ENCODE measurements at places on chromosomes 16 and 17.

- no peak for DNase-seq
Measured at GRCh38 chr17:65730711-65731169, 169.3 kb upstream of the AXIN2 start.

DNA sequence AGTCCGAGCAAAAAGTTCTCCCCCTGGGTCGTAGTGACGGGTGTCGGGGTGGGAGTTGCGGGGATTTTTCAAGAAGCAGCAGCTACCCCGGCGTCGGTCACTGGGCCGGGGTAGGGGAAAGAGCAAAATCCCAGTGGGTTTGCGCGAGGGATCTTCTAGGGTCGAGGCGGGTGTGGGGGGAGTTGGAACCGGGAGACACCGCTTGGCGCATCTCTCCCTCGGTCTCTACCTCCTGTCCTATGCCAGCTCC lies 2.3 kb upstream of the UBTF start:
- DNase-seq: no peak

DNA sequence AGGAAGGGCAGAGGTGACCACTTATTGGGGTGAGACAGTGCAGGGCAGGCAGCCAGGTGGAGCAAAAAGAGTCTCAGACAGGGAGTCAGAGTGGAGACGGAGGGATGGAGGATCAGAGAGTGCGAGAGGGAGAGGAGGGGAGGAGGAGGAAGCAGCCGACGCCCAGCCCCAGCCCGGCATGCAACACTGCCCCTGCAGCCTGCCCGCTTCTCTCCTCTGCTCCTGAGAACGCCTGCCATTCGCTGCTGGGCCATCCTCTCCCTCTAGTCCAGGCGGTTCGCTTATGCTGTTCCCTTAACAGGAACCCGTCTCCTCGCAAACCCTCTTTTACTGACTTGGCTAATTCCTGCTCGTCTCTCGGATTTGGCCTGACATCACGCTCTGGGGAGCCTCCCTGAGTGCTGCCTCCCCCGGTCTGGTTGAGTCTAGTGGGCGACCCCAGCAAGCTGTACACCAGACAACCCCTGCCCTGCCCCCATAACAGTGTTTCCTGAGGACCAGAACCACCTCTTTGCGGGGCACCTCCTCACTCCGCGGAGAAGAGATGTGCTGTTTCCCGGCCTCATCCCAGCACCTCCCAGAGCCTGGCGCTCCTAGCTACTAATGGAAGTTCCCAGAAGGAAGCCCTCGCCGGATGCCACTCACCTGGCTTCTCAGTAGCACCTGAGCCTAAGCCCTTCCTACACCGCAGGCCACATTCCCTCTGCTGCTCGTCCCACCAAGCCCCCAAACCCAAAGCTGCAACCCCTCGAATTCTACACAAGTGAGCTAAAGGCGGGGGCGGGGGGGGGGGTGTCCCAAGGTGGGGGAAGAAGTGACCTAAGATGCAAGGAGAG lies 61.2 kb upstream of the CCL1 start:
- no peak for DNase-seq

- DNase-seq: no peak
Measured at GRCh38 chr17:47841488-47842291, 617 bp upstream of the SCRN2 start.

DNA sequence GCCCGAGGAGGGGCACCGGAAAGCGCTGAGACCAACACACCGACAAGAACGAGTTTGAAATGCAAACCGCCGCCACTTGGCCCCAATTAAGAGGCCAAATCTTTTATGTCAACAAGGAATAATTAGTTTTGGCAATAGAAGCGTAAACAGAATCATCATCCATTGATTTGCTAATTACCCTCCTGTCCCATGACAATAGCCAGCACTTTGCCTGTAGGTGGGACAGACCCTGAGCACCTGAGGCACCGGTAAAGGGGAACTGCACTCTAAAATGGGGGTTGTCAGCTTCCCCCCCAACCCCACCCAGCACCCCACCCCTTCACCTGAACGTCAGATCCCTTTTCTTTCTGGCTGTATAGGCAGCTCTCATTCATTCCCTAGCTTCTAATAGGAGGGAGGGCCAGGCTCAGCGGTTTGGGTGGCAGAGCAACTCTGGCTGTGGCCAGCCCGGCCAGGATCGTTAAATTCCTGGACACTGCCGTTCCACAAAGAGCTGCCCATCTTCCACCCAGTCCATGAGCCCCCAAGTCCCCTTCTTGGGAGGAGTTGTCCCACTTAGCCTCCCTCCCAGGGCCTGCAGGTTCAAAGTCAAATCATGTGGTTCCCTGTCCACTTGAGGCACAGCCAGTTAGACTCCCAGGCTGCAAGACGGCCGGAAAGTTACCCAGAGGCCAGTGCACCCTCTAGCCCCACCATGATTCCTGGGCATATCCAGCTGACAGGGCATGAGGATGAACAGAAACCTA lies 45.8 kb downstream of the WNT3 start:
- DNase-seq: no peak

GRCh38 chr17:38554430-38555350 lies 51.1 kb downstream of the SRCIN1 start:
- no peak for DNase-seq

- DNase-seq: no peak
Measured at GRCh38 chr17:40442392-40443195, 656 bp upstream of the IGFBP4 start.

DNA sequence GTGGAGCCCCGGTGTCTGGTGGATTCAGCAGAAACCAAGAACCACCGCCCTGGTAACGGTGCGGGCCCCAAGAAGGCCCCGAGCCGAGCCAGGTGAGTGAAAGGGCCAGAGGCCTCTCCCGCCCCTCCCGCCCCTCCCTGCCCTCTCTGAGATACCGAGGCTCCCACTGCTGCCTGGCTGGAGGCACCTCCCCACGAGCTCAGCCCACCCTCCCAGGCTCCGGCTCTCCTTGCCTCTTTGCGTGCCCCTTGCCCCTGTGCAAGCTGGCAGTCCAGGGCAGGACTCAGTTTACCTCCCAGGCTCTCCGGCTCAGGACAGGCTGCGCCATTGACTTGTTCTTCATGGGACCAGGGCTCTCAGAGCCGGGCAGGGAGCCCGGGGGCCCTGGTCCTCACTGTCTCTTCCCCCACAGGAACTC lies 14.1 kb upstream of the MYO15B start:
- DNase-seq: no peak

DNA sequence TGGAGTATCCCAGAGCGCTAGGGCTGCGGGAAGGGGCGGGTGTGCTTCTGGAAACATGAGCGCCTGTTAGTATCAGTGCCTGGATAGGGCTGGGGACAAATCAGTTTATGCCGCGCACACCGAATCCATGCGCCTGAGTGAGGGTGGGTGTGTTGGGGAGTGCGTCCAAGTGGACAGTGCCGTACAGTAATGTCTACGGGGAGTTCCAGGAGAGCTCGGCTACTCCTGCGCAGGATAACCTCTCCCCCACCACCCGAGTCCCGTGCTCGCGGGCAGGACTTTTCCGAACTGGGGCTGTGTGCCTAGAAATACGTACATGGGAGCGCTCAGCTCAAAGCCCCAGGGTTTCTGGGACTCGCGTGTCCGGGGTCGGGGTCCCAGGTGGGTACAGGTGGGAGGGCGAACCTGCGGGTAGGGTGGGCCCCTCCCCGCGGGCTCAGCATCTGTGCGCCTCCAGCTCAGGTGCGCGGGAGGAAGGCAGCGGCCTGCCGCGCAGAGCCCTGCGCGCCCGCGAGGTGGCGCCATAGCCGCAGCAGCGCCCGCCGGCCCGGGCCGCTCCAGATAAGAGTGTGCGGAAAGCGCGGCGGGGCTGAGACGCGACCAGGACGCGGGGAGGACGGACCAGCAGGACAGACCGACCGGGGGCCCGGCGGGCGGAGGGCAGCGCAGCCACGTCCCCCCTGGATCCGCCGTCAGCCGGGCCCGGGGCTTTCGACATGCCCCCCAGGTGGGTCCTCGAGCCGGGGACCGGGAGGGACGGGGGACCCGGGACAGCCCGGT lies at the start of gene HIC1:
Gene HIC1 (plus strand): TSS at position 592 of the 780 bp plus-strand sequence. CDS start 1,588 bp downstream, outside the sequence.
- peak; percentile 11 for DNase-seq

GRCh38 chr16:67647111-67647651 lies 2.2 kb downstream of the CARMIL2 start:
- DNase-seq: no peak

- DNase-seq: no peak
Measured at GRCh38 chr17:34306466-34306865, 12.8 kb upstream of the CCL8 start.

GRCh38 chr17:73585583-73585982 lies 58.7 kb downstream of the SDK2 start:
- DNase-seq: no peak

- DNase-seq: no peak
Measured at GRCh38 chr17:16934836-16935235, 37.1 kb downstream of the TNFRSF13B start.

DNA sequence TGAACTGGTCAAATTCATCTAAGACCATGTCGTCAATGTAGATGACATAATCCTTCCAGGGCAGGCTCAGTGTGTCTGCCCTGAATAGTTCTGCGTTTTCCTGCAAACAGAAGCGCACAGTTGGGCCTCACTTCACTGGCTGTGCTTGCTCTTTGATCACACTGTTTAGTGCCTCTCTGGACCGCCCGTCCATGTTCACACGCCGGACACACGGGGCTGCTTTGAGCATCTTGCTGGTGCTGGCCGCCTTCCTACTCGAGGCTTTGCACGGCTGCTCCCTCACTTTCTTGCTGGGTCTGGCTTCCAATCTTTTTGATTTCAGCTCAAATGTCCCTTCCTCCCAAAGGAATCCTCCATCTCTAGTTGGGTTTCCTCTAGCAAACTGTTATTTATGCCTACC lies 37.4 kb downstream of the DNAH17 start:
- no peak for DNase-seq

DNA sequence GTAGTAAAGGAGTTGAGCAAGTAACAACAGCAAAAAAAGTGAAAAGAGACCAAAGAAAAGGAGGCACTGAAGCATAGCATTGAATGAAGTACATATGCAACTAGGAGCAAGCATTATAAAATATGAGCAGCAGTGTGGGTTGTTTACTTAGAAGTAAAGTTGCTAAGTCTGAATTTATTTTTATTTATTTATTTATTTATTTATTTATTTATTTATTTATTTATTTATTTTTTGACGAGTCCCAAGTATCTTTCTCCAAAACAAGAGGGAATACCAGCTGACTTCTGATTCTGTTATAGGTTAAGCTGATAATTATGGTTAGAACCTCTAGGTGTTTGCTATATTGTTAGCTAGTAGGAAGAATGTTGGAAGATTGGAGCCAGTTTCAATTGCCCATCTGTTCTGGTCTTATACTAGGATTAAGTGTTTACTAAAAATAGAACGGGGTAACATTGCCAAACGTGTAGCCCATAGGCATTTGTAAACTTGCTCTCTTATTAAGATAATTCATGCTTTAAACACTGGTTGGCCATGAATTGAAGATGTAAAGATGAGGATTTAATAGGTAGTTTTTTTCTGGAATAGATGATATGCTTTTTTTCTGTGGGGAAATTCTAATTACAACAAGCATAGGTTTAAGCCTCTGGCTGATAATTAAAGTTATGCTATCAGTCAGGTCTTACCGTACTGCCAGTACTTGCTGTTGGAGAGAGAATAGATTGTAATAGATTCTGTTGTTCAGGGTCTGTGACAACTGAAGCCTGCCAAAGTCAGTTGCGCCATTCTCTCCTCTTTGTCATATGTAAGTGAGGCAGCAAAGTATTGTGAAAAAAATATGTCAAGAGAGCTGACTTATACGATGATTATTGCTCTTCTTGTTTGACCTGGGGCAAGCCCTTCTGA lies 66.7 kb downstream of the PPM1E start:
- DNase-seq: no peak

DNA sequence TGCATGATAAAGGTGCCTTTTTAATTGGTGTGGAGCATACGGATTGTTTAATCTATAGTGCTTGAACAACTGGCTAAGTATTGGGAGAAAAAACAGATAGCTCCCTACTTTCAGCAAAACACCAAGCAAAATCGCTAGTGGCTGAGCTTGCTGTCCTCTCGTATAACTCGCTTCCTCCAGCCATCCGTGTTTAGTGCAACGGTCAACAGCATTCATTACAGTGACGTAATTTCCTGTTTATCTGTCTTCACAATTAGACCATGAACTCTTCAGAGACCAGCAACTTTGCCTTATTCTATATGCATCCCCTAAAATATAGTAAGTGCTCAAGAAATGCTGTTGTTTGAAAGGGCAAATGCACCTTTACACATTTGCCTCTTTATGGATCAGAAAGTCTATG lies 511.9 kb downstream of the HAPSTR1 start:
- DNase-seq: no peak

DNA sequence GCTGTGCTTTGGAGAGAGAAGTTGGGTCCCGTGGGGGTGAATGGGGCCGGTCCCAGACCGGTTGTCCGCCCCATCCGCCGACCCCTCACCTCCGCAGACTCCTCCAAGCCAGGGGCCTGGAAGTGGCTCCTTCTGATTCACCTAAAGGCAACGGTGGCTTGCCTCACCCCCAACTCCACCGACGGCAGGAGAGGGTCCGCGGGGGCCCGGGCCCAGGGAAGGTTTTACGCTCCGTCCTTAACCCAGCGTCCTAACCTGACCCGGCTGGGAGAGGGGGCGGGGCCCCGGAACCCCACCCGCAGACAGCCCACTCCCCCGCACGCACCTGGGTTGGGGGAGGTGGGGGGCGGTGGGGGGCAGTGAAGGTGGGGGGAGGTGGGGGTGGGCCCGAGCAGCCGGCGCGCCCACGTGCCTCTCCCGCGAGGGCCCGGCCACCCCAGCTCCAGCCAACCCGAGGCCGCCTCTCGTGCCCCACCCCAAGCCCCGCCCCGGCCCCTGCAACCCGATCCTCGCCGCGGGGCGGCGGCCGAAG lies 12.7 kb upstream of the CD300A start:
- DNase-seq: peak; percentile 84

GRCh38 chr17:3683054-3683511 lies 12.9 kb downstream of the P2RX5 start:
- DNase-seq: peak; percentile 31

DNA sequence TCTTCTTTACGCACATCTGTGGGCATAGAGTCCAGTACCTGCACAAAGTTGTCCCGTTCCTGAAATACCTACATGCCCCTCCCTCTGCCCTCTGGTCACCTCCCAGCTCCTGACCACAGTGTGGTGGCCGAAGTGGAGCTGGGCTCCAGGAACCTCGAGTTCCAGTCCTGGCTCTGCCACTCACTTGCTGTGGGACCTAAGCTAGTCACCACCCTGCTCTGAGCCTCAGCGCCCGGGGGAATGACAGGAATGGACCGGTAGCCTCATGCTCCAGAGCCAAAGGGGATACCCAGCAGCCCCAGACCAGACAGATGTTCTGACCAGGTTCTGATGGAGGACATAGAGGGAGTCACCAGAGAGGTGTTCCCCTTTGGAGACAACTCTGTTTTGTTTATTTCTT lies 26.7 kb upstream of the ITGA3 start:
- no peak for DNase-seq

- no peak for DNase-seq
Measured at GRCh38 chr17:68897557-68897956, 57.6 kb downstream of the ABCA8 start.

DNA sequence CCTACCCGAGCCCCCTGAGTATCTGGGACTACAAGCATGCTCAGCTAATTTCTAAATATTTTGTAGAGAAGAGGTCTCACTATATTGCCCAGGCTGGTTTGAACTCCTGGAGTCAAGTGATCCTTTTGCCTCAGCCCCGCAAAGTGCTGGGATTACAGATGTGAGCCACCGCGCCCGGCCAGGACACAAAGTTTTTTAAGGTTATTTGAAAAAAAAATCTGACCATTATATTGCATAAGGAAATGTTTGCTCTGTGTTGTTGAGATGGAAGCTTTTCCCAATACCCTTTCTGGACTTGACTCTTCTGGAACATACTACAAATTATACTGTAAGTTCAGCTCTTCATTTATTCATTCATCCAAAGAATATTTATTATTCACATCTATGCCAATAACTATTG lies 133.3 kb upstream of the TMEM97 start:
- no peak for DNase-seq

All from AML-193 (cell line).